Stimulated activated naive CD4-positive, alpha-beta T cell treated with Interleukin-2 at 50 U/mL for 16 hours (primary cell): ENCODE measurements at places on chromosomes 7 and 10.

- DNase-seq, result no peak
Observed at GRCh38 chr10:91987397-91988037, 63.9 kb downstream of the BTAF1 start.

DNA sequence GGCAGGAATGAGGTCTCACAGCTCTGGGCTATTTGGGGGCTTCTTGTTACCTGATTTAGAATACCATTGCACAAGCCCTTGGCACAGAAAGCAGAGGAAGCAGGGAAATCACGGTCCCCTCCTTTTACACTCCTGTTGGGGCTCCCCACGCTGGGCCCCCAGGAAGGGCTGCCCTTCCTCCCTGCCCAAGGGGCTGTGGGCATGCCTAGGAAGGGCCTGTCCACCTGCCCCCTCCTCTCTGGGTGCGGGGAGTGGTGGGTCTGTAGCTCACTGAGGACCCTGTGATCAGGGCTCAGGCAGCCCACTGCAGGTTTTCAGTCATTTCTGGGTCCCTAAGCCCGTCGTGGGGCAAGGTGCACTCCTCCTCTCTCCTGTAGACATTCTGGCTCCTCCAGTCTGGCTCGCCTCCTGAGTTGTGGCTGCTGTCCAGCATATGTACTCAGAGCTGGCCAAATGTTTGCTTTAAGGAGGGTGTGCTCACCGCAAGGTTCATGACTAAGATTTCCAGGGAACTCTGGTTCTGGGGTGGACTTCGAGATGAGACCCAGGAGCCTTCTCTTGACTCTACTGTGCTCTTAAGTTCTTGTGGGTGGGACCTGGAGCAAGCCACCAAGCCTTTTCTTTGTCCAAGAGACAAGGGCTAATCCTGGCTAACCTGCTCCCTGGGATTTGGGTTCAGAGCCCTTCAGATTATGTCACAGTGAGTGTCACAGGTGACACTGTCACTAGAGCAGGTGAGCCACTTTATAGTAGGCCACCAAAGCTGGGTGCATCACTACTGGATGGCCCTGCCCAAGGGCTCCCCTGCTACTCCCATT lies 56.0 kb downstream of the TACR2 start:
- DNase-seq, result no peak

- no peak for DNase-seq
Observed at GRCh38 chr10:104349623-104350126, 4.0 kb upstream of the CFAP58 start.

GRCh38 chr10:55033061-55033460 lies 232.0 kb upstream of the PCDH15 start:
- no peak for DNase-seq

GRCh38 chr7:21076574-21076973 lies 289.9 kb upstream of the SP8 start:
- DNase-seq, result no peak

GRCh38 chr10:70573599-70574506 lies 28.7 kb downstream of the PRF1 start:
- no peak for DNase-seq

GRCh38 chr7:101177644-101178043 lies 2.4 kb downstream of the NAT16 start:
- DNase-seq, result no peak

DNA sequence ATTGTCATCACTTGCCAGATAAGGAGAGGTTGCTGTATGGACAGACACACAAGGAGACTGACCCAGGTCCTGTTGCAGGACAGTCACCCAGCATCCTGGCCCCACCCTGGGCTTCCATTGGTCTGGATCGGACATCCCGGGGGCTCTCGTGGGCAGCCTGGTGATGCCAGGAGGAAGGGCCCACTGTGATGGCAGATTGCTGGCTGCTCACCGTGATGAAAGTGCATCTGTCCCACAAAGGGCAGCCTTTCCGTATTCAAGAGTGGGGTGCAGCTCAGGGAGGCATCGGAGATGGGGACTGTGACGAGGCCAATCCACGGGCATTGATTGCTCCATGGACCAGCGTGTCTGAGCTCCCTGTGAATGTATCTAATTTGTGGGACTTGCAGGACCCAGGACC lies 41.3 kb downstream of the PRKAG2 start:
- no peak for DNase-seq

- no peak for DNase-seq
Observed at GRCh38 chr10:49220031-49220430, 31.8 kb upstream of the TMEM273 start.

GRCh38 chr10:118563373-118563890 lies 32.0 kb downstream of the PRLHR start:
- no peak for DNase-seq

- no peak for DNase-seq
Observed at GRCh38 chr10:71998119-71998839, 34.1 kb downstream of the CHST3 start.

DNA sequence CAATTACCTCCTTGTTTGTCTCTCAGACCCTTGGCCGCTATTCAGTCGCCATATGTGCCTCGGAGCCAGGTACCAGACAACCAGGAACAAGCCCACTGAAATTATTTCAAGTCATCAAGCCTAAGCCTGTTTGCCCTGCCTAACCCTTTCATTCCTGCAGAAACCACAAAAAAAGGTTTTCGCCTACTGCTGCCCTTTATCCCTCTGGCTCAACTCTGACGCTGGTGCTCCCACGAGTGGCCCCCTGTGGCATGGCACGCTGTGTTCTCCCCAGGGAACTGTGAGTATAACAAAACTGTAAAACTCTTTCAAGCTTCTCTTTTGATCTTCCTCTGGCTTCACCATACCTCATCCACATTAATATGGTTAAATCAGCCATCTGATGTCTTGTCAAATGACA lies 215.7 kb upstream of the CDC14C start:
- no peak for DNase-seq

DNA sequence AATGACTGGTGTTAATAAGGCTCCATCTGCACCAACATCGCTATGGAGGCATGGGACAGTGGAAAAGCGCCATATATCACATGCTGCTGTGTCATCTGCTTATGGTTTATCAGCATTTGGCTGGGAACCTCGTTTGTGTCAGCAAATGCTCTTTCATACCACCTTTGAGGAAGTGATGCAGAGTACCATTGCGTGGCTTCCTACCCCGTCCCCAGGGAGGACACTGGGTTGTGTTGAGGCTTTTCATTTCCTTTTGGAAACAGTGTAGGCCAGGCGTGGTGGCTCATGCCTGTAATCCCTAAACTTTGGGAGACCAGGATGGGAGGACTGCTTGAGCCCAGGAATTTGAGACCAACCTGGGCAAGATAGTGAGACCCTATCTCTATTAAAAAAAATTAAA lies 6.8 kb downstream of the TACR2 start:
- DNase-seq, result no peak

DNA sequence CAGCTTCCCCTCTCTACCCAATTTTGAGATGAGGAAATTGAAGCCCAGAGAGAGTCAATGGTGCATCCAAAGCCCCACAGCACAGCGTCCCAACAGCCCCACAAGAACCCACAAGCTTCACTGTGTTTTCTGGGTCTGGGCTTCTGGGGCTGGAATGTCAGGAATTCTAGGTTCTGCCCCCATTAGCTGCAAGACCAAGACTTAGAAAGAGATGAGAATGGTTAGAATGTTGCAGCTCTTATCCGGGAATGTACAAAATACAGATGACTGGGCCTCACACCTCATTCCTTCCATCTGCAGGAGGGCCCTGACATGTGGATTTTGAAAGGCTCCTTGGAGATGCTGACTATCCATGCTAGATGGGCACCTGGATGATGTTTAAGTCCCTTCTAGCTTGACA lies 6.0 kb upstream of the SGPL1 start:
- no peak for DNase-seq

DNA sequence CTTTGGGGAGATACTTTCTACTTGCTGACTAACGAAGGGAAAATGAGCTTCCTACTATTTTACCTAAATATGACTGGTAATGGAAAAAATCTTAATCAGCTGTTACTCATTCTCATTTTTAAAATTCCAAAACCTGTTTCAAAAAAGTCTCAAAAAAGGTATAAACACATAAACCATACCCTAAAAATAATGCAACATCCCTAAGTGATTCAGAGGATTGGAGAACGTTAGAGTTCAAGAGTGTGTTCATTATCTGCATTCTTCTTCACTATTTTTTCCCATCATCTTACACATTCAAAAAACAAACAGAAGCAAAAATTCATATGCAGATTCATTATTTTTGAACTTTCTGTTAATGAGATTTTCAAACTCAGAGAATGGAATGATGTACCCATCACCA lies 150.4 kb upstream of the GNAI1 start:
- no peak for DNase-seq

GRCh38 chr7:70805360-70805759 lies 326.6 kb upstream of the GALNT17 start:
- no peak for DNase-seq

GRCh38 chr7:231858-232246 lies 39.5 kb downstream of the FAM20C start:
- DNase-seq, result no peak

DNA sequence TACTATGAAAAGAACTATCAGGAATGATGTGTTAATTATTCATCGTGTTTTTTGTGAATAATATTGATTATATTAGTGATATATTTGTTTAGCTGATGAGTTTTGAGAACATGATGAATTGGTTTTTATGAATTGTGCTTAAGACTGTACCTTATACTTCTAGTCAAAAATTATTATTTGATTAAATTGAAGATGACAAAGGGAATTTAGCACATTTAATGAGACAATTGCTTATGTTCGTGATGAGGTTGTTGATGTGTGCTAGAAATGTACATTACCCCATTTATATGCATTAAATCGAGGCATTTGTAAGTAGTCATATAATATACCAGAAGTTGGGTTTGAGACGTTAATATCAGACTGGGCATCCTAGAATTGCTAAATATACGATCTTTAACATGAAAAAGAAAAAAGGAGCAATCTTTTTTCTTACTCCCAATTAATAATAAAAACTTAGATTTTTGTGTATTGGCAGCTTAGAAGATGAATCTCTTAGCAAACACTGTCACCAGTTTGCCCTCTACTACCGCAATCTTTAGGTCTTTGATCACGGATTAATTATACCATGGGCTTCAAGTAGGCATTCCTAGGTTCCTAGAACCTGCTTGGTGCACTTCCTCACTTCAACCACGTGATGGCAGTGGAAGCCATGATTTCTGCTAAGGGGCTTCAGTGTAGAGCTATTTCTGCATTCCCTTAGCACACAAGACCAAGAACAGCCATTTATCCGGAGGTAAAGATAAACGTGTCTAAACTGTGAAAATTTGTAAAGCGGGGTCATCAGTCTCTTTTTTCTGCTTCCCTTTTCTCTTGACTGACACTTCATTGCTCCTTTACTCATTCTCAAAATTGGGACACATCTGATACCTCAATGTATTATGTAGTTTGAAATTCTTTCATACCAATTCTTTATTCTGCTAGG lies 1.6 kb downstream of the KLHDC10 start:
- peak; percentile 16 for DNase-seq

DNA sequence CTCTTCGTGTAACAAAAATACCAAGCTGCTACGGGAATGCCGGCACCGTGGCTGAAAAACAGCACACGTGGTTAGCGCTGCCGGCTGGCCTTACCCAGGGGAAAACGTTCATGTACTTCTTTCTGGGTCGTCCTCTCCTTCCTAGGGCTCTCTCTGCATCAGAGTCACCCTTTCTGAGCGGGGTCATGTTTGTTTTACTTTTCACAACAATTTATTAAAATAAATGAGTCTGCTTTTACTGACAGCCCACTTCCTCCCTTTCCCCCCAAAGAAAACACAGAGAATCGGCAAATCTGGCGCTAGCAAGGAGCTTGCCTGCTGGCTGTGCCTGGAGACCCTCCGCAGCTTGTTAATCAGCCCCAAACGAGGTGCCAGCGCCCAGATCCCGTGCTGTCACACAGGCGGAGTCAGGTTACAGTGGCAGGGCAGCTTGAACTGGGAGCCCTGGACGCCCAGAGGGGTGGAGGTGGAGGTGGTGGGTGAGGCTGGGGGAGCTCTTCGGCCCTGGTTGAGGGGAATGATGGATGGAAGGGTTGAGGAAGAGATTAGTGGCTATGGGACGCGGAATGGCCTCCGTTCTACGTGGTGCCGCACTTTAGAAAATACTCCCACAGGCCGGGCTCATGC lies 162.2 kb upstream of the TNS3 start:
- DNase-seq, result no peak
